Large intestine (tissue), 12 donors: ENCODE measurements at places on chromosomes 4 and X.

GRCh38 chrX:10011991-10012390, 44.8 kb downstream of the CLDN34 start:
- no peaks in the 10 kb centered on the region for H3K36me3 ChIP-seq
- H3K27ac ChIP-seq: no peak overlapping the region
- peaks cover 2% of the 10 kb centered on the region for H3K27me3 ChIP-seq
- no peaks in the 10 kb centered on the region for H3K4me1 ChIP-seq
- no peak overlapping the region for H3K4me3 ChIP-seq

DNA sequence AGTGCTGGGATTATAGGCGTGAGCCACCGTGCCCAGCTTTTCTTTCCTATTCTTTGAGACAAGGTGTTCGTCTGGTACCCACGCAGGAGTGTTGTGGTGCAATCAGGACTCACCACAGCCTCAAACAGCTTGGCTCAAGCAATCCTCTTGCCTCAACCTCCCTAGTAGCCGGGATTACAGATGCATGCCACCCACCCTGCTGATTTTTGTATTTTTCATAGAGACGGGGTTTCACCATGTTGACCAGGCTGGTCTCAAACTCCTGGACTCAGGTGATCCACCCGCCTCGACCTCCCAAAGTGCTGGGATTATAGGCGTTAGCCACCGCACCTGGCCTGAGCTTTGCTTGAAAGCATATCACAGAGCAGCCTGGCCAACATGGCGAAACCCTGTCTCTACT, 1.5 kb upstream of the CRLF2 start:
- no peaks in the 10 kb centered on the region for H3K27me3 ChIP-seq
- DNase-seq: no peak
- H3K4me1 ChIP-seq: no peaks in the 10 kb centered on the region
- no peak overlapping the region for H3K27ac ChIP-seq
- H3K4me3 ChIP-seq: no peak overlapping the region

GRCh38 chr4:101972791-101973190, 182.3 kb downstream of the BANK1 start:
- no peaks in the 10 kb centered on the region for H3K27me3 ChIP-seq
- no peak for DNase-seq
- H3K36me3 ChIP-seq: no peaks in the 10 kb centered on the region
- no peak overlapping the region for H3K27ac ChIP-seq
- no peak overlapping the region for H3K4me3 ChIP-seq

- no peak overlapping the region for H3K27ac ChIP-seq
- peaks cover 39% of the 10 kb centered on the region for H3K4me1 ChIP-seq
- no peaks in the 10 kb centered on the region for H3K36me3 ChIP-seq
- no peak overlapping the region for H3K4me3 ChIP-seq
- no peaks in the 10 kb centered on the region for H3K27me3 ChIP-seq
Observed at GRCh38 chr4:53015681-53016080, 153.6 kb downstream of the RASL11B start.

GRCh38 chrX:124215786-124216185, 116.7 kb upstream of the TEX13D start:
- no peaks in the 10 kb centered on the region for H3K27me3 ChIP-seq
- H3K4me3 ChIP-seq: no peak overlapping the region

GRCh38 chr4:2714061-2714770, 41.9 kb downstream of the TNIP2 start:
- H3K27me3 ChIP-seq: no peaks in the 10 kb centered on the region
- peak overlapping the region; percentile 8 for H3K27ac ChIP-seq
- H3K36me3 ChIP-seq: peaks cover 38% of the 10 kb centered on the region

- H3K36me3 ChIP-seq: no peaks in the 10 kb centered on the region
- peaks cover 3% of the 10 kb centered on the region for H3K4me1 ChIP-seq
- H3K27me3 ChIP-seq: no peaks in the 10 kb centered on the region
- no peak overlapping the region for H3K4me3 ChIP-seq
- H3K27ac ChIP-seq: no peak overlapping the region
Observed at GRCh38 chrX:23616361-23616760, 50.9 kb upstream of the PRDX4 start.

DNA sequence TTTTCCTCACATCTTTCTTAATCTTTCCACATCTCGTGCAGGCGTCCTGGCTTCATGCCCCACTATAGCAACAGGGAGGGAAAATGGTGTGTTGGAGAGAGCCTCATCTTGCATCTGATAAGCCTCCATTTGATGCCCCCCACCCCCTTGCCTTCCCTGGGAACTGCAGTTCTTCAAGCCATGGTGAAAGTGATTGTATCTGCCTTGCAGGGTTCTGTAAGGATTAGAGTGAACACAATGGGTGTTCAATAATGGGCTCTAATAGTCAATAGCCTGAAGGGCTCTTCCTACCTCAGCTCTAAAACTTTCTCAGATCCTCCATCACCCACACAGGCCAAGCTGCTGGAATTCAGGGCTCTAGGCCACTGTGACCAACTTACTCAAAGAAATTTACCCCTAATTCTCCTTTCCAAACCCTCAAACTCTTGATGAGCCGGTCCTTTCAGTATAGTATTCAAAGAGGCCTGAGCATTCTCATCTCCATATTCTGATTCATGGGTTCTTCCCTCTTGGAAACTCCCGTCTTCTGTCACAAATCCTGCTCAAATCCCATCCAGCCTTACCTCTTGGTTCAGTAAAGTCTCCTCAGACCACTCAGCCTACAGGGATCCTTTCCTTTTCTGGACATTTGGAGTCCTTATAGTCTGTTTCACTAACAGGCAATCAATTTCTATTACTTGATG, 128.3 kb upstream of the TRIM2 start:
- no peaks in the 10 kb centered on the region for H3K4me1 ChIP-seq
- H3K27me3 ChIP-seq: no peaks in the 10 kb centered on the region
- no peak overlapping the region for H3K4me3 ChIP-seq
- DNase-seq: no peak
- H3K27ac ChIP-seq: no peak overlapping the region
- no peaks in the 10 kb centered on the region for H3K36me3 ChIP-seq

DNA sequence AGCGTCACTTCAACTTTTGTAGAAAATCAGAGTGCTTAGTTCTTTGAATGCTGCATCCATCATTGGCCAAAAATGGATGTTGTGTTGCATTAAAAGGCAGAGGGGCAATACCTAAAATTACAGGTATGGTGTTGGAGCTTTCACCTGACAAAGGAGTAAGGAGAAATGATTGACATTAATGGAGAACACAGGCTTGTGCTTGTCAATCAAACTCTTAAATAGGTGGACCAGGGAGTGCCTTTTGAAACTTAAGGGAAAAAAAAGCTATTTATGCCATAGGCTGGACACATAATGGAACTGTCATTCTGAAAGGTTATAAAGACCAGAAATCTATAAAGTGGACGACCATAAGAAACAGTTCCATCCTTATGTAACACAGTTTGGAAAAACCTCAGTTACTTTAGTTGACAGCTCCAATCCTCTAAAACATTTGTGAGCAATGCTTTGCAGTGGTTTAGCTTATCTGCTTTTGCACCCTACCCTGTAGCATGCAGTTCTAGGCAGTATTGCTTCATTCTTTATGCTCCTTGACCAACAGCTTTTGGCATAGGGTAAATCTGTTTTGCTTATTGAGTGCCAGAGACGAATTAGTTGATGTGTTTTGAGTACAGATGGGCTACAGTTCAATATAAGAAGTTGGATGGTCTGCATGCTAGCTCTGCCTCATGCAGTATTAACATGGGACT, 2.4 kb downstream of the HADH start:
- H3K27me3 ChIP-seq: no peaks in the 10 kb centered on the region
- H3K27ac ChIP-seq: peak overlapping the region; percentile 76
- peak overlapping the region; percentile 92 for H3K4me3 ChIP-seq
- H3K4me1 ChIP-seq: peaks cover 25% of the 10 kb centered on the region

- no peak overlapping the region for H3K4me3 ChIP-seq
- no peak overlapping the region for H3K27ac ChIP-seq
- DNase-seq: no peak
- H3K27me3 ChIP-seq: no peaks in the 10 kb centered on the region
Observed at GRCh38 chr4:23853986-23854660, 35.7 kb downstream of the PPARGC1A start.

DNA sequence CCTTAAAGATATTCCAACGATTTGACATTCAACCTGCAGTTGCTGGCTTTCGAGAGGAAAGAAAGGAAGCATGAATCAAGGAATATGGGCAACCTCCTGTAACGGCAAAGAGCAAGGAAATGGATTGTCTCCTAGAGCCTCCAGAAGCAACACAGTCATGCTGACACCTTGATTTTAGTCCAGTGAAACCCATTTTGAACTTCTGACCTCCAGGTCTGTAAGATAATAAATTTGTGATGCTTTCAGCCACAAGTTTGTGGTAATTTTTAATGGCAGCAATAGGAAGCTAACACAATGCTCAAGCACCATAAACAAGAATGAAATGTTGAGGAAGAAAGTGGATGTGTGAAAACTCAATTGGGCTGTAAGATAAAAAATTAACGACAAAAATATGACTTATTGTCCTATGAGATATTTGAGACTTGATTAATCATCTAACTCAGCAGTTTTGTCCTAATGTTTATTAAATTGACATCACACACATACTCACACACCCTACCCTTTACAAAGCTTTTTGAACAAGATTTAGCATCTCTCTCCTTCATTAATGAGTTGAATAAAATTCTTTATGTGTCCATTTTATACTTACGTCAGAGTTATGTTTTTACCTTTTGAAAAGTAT, 857.2 kb upstream of the INTU start:
- no peaks in the 10 kb centered on the region for H3K4me1 ChIP-seq
- no peak overlapping the region for H3K4me3 ChIP-seq
- DNase-seq: no peak
- no peaks in the 10 kb centered on the region for H3K36me3 ChIP-seq
- H3K27ac ChIP-seq: no peak overlapping the region

DNA sequence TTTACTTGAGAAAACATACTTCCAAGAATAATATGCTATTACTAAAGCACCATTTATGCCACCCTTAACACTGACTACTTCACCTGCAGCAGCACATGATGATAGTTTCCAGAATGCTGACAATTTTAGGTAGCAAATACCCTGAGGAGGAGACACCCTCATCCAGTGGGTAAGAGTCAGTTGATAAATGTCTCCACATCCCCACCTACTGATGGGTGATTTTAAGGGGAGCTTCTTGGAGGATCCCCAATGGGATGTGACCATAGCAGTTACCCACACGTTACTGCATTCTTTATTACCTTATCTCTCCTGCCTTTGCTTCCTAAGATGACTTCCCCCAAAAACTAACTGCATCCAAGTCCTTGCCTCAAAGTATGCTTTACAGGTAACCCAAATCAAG, 131.2 kb upstream of the SMARCAD1 start:
- no peaks in the 10 kb centered on the region for H3K4me1 ChIP-seq
- DNase-seq: no peak
- no peak overlapping the region for H3K4me3 ChIP-seq
- no peaks in the 10 kb centered on the region for H3K36me3 ChIP-seq
- no peaks in the 10 kb centered on the region for H3K27me3 ChIP-seq
- no peak overlapping the region for H3K27ac ChIP-seq

- H3K36me3 ChIP-seq: no peaks in the 10 kb centered on the region
- H3K27ac ChIP-seq: no peak overlapping the region
- no peak for DNase-seq
- no peak overlapping the region for H3K4me3 ChIP-seq
- no peaks in the 10 kb centered on the region for H3K27me3 ChIP-seq
Observed at GRCh38 chr4:144316869-144317268, 176.4 kb upstream of the GYPA start.

- H3K4me1 ChIP-seq: peaks cover 17% of the 10 kb centered on the region
- no peaks in the 10 kb centered on the region for H3K27me3 ChIP-seq
- no peak overlapping the region for H3K27ac ChIP-seq
- H3K4me3 ChIP-seq: no peak overlapping the region
Observed at GRCh38 chrX:119391279-119391678, 7.9 kb upstream of the SLC25A43 start.

- no peak for DNase-seq
- no peaks in the 10 kb centered on the region for H3K36me3 ChIP-seq
- H3K4me3 ChIP-seq: no peak overlapping the region
- H3K27ac ChIP-seq: no peak overlapping the region
- H3K27me3 ChIP-seq: no peaks in the 10 kb centered on the region
Observed at GRCh38 chr4:159384632-159385031, 281.8 kb downstream of the RAPGEF2 start.

GRCh38 chr4:166202991-166203390, 330.0 kb downstream of the TLL1 start:
- no peak overlapping the region for H3K4me3 ChIP-seq
- no peaks in the 10 kb centered on the region for H3K36me3 ChIP-seq
- H3K4me1 ChIP-seq: no peaks in the 10 kb centered on the region
- no peaks in the 10 kb centered on the region for H3K27me3 ChIP-seq
- no peak for DNase-seq

DNA sequence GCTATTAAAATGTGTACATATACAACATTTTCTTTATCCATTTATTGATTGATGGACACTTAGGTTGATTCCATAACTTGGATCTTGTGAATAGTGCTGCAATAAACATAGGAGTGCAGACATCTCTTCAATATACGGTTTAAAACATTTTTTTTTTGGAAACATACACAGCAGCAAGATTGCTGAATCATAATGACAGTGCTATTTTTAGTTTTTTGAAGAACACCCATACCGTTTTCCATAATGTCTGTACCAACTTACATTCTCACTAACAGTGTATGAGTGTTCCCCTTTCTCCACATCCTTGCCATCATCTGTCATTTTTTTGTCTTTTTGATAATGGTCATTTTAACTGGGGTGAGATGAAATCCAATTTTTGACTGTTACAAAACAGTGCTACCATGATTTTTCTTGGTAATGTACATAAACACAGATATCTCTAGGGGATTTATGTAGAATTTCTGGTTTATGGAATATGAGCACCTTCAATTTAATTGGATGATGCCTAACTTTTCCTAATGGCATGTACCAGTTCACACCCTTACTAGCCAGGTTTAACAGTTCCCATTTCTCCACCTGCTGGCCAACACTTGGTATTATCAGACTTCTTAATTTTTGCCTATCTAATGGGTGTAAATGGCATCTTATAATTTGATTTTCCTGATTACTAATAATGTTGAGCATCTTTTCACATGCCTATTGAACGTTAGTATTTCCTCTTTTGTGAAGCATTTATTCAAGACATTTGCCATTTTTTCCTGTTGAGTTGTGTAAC, 21.0 kb upstream of the TMSB15B start:
- H3K4me3 ChIP-seq: no peak overlapping the region
- H3K27ac ChIP-seq: no peak overlapping the region
- no peaks in the 10 kb centered on the region for H3K4me1 ChIP-seq
- DNase-seq: peak; percentile 5
- no peaks in the 10 kb centered on the region for H3K27me3 ChIP-seq
- H3K36me3 ChIP-seq: no peaks in the 10 kb centered on the region

DNA sequence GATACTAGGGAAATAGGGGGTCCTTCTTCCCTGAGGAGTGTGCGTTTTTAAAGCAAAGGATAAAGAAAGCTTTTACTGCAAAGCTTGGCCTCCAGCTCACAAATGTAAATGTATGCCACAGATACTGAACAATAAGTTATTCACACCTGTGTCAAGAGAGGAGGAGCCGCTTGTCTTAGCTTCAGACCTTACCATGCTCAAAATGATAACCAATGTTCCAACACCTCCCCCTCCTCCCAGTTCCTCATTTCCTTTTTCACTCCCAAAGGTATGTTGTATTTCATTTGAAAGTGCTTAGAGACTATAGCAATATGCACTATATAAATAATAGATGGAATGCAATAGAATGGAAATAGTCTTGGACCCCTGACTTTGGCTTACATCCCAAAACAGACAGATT, 47.0 kb upstream of the RAPGEF2 start:
- no peak overlapping the region for H3K27ac ChIP-seq
- H3K4me3 ChIP-seq: no peak overlapping the region
- no peaks in the 10 kb centered on the region for H3K27me3 ChIP-seq
- no peaks in the 10 kb centered on the region for H3K36me3 ChIP-seq

- H3K27ac ChIP-seq: no peak overlapping the region
- no peaks in the 10 kb centered on the region for H3K36me3 ChIP-seq
- no peak overlapping the region for H3K4me3 ChIP-seq
Observed at GRCh38 chrX:30495468-30495867, 82.1 kb downstream of the TASL start.
